H1 (cell line): ENCODE measurements at places on chromosomes 12 and 14. TPM values are rescaled to one million over a fixed set of nuclear protein-coding genes. Genes with fewer than 3 reads are reported as not detected.
A peak's percentile ranks its signal among the peaks of the same experiment; 100 is the strongest.

- no peak for DNase-seq
- no peaks in the 10 kb centered on the region for H3K4me1 ChIP-seq
- H3K36me3 ChIP-seq: no peaks in the 10 kb centered on the region
- H3K27ac ChIP-seq: no peak overlapping the region
- H3K4me3 ChIP-seq: no peak overlapping the region
Measured at GRCh38 chr12:85244561-85244960, 35.5 kb upstream of the ALX1 start.

GRCh38 chr12:21568115-21568514, 36.5 kb downstream of the GYS2 start:
- no peaks in the 10 kb centered on the region for H3K36me3 ChIP-seq
- no peak overlapping the region for H3K4me3 ChIP-seq
- H3K27me3 ChIP-seq: no peaks in the 10 kb centered on the region

Gene NPFF
- total RNA-seq: 0.80 TPM in 1 of 2 replicates, not detected in the other

DNA sequence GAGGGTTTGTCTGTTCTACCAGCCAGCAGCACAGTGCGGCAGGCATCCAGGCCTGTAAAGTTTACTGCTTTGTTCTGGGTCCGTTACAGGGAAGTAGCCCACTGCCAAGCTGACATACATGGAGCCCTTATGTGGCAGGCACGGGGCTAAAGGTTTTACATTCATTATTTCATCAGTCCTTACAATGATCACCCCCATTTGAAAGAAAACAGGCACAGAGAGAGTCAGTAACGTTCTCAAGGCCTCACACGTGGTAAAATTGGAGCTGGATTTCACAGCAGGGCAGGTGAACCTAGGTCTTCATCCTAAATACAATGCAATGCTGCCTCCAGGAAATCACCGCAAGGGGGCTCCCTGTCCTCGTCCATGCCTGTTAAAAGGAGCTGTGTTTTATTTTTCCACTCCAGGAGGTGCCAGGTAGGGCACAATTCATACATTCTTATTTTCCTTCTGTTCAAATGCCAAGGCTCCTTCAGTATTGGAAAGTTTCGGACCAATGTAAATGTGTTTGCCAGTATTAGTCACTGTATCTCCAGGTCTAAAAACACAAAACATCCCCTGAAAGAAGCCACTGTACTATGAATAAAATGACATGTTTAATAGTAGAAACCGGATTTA, 172.2 kb upstream of the GZMB start:
- H3K36me3 ChIP-seq: no peaks in the 10 kb centered on the region
- no peaks in the 10 kb centered on the region for H3K27me3 ChIP-seq
- peak; percentile 91 for DNase-seq
- no peak overlapping the region for H3K27ac ChIP-seq
- no peak overlapping the region for H3K4me3 ChIP-seq

Gene EGLN3
- total RNA-seq: 24.4 and 27.3 TPM in 2 replicates
